ENCODE measurements at places on chromosomes 1 and 21.
A peak's percentile ranks its signal among the peaks of the same experiment; 100 is the strongest.

DNA sequence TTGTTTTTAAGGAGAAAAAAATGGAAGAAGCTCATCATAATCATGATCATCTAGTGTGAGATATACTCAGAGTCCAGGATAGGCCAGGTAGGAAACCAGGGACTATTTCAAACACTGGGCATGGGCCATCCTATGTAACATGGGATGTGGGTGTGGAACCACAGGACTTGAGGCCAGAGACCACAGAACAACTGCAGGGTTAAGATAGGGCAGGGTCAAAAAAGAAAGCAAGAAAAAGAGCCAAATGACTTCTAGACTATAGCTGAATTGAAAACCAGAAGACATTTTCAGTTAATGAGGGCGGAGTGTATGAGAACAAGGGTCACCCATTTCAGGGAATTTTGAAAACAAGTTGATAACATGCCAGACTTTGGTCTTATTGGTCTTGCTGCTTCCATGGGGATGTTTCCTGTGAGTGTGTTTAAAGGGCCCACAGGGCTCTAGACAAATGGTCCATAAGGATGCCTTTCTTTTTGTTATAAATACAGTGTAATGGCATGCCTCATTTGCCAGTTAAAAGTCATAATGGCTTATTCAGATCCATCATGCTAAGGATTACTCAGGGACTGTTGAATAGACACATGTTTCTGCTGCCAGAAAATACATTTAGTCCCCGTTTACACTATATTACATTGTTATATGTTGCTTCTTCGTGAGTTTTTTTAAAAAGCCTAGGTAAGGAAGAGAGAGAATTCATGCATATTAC lies 182.0 kb upstream of the C21orf91 start:
- DNase-seq, result no peak

GRCh38 chr1:4657960-4658541 lies 3.6 kb downstream of the AJAP1 start:
- DNase-seq, result no peak

DNA sequence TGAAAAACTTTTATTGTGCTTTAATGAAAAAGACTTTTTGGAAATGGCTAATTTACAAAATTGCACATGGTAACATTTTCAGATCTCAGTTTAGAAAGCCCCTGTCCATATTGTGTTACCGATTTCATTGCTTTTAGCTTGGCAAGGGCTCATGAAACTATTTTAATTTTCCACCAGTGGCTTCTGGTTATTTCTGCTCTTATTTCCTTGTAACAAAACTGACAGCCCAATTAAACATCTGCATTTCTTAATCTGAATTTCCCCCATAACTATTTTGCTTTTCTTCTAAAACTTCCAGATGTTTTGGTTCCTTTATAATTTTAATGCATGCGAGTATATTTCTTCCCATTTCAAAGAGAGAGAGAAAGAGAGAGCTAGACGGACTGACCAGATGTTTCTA lies 264.8 kb downstream of the PTPRC start:
- DNase-seq, result no peak

GRCh38 chr1:189726806-189727205 lies 750.9 kb downstream of the BRINP3 start:
- DNase-seq, result no peak

DNA sequence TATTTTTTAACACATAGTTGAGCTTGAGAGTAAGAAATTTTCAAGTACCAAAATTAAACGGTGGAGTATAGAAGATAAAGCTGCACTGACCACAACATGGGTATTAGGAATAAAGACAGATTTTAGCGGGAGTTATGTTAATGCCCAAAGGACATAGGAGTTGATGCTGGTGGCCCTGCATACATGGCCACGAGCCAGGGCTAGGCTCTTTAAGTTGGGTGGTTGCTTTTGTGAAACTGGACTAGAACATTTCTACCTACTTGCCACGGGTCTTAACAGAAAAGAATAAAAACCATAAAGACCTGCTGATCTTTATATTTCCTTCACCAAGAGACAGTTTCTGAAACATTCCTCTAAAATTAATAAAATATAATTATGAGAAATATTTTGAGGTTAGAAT lies 14.9 kb downstream of the EDEM3 start:
- DNase-seq, result no peak

GRCh38 chr1:233608988-233609387 lies 4.9 kb upstream of the KCNK1 start:
- no peak for DNase-seq

DNA sequence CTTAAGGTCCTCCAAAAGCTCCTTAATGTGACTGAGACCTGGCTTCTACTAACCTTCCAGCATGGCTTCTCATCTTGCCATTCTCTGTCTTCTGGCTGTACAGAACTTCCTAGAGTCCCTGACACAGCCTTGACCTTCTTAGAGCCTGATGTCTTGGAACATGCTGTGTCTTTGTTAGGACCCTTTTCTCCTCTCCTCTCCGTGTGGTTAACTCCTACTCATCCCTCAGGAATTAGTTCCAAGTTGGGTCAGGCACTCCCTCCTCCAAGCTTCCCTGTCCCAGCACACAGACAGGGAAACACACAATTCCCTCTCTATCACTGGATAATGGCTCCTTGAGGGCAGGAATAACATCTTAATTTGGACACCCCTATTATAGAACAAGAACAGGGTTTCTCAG lies 275.4 kb upstream of the USP24 start:
- DNase-seq, result no peak

DNA sequence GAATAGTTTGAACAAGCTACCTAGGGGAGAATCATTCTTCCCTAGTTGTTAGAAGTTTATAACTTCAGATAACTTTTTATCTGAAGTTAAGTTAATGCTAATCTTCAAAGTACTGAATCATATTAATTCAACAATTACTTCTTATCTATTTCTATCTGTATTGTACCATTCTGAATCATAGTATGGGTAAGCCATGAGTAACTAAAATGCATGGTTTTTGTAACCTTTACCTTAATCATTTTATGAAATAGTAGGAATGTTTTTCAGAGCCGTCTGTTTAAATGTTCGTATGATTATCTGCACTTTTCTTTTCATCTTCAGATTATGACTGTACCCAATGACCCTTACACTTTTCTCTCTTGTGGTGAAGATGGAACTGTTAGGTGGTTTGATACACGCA lies 50.3 kb upstream of the MPC2 start:
- no peak for DNase-seq

DNA sequence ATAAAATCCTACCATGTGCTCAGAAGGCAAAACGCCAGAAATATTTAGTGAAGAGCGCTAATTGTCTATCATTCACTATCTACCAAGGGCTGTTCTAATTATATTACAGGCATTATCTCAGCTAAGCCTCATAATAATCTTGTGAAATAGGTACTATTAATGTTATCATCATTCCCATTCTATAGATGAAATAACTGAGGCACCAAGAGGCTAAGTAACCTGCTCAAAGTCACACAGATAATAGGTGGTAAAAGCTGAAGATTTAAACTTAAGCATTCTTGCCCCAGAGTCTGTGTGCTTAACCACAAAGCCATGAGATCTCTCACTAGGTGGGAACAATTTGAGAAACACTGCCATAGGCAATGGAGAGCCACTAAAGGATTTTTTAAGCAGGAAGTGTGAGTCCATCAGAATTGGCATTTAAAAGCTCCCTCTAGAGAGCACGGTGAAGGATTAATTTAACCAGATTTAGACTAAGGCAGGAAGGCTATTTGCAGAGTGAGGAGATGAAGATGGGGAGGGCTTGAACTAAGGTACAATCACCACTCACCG lies 1.7 kb upstream of the SMAP2 start:
- no peak for DNase-seq

- DNase-seq, result no peak
These were observed 46.3 kb upstream of the PRDX6 start for GRCh38 chr1:173430677-173431303.

GRCh38 chr1:4024811-4025210 lies 124.7 kb upstream of the C1orf174 start:
- no peak for DNase-seq

DNA sequence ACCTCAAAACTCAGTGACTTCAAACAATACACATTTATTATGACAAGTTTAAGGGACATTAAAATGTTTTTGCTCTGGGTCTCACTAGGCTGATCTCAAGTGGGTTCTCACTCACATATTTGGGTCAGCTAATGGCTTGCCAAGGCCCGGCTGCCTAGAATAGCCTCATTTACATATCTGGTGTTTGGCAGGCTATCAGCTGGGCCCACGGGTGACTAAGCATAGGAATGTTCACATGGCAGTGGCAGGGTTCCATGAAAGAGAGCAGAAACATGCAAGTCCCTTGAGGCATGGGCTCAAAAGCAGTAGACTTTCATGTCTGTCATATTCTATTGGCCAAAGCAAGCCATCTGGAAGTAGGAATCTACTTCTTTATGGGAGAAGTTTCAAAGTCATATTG lies 492.6 kb downstream of the KCNT2 start:
- DNase-seq, result no peak

DNA sequence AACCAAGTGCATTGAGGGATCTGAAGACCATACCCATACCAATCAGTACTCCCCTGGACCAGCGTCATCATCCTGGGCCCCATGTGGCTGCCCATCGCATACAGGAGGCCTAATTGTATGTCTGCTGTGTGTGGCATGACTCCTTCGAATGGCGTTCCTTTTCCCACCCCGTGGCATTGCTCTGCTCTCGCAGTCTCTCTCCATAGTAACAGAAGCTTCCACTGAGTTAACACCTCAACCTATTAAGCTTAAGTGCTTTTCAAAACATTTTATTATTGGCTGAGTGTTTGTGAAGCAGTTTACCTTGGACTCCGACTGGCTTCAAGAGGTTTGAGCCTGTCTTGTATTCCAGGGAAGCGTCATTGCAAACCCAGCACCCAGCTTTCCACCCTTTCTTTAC lies 187.1 kb upstream of the LMO4 start:
- no peak for DNase-seq

- DNase-seq, result no peak
These were observed 24.8 kb upstream of the ITPKB start for GRCh38 chr1:226763905-226764264.

DNA sequence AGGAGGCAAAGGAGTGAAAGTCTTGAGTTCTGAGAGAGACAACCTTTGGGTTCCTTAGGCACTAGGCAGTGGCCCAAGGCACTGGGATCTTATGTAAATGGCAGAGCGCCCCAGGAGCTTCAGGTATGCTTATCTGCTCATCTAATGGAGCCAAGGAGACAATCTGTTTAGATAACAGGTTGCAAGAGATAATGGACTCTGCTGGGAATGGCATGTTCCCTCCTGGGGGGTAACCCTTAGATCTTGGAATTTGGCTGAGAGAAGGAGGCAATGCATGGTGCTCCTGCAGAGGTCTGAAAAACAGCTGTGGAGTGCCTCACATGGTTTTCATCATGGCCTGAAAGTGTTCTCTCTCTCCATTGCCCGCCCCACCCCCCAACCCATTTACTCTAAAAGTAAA lies 44.1 kb upstream of the WLS start:
- DNase-seq, result no peak

- no peak for DNase-seq
These were observed 22.9 kb downstream of the SMAP2 start for GRCh38 chr1:40396420-40396819.

GRCh38 chr1:150110116-150110515 lies 39.6 kb upstream of the PLEKHO1 start:
- DNase-seq, result no peak

DNA sequence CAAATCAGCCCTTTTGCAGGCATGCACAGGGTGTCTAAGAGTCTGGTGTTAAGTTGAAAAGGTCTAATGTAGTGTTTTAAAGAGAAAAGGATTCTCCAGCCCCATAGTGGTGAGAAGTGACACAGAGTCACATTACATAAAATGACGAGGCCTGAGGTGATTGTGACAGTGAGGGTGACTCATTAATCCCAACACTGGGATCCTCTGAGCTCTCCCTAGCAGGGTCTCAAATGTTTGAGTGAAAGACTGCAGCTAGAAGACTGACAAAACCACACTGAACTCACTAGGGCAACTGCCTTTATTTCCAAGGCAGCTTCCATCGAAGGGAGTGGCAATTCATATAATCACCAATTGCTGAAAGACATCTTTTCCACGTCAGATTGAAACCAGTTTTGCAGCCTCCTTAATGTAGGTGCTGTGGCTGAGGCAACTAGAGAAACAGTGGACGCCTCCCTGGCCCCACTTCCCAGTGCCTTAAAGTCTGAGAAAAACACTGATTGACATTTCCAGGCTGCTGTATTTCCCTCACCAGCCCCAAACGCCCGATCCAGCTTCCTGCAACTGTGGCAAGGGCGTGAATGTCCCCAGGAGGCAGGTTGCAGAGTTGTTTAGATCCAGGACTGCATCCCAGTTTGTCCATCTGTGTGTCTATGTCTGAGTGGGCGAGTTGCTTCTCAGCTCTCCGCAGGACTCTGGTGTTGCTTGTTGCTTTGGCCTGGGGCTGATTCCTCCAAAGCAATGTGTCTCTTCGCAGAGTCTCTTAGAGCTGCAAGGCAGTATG lies 81.4 kb downstream of the RUNX1 start:
- no peak for DNase-seq

DNA sequence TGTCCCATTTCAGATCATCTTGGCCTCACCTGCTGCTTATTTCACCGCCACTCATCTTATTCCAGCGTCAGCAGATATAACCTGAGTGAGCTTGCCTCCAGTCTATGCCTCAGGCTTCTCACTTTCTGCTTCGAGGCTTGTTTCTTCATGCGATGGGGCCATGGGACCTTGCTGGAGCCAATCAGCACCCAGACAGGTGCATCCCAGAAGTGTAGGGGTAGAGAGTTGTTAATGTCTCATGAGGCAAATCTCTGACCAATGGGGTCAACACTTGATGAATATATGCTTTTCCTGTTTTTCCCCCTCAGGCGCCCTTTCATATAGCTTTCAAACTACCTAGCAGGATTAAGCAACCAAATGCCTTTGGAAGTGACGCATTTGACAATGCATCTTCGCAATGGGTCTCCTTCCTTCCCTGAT lies 935 bp upstream of the YIPF1 start:
- no peak for DNase-seq

- DNase-seq, result no peak
These were observed 4.0 kb upstream of the HSD3B2 start for GRCh38 chr1:119410961-119411360.

GRCh38 chr1:193658691-193659090 lies 472.3 kb upstream of the B3GALT2 start:
- no peak for DNase-seq

GRCh38 chr1:66350001-66350547 lies 183.9 kb upstream of the SGIP1 start:
- peak; percentile 55 for DNase-seq

DNA sequence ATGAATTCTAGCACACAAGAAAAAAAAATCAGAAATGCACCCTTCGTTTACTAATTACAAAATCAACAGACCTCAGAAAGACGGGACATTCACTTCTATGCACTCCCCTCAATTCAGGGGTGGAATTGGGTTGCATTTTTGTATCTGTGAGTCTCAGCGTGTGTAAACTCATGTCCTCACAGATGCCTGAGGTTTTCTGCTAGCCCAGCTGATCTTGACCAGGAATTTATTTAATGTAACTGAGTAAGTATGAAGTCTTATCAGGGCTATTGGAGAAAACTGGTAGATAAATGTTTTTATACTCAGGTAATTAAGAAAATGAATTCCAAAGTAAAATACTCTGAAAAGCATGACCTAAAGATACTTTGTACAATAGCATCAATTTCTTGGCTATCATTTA lies 167.7 kb downstream of the RUNX1 start:
- DNase-seq, result no peak

GRCh38 chr1:20476265-20477038 lies 9.6 kb downstream of the CAMK2N1 start:
- DNase-seq, result no peak
